ENCODE measurements at places on chromosomes 16 and 17.

GRCh38 chr17:19359856-19360255 lies 2.7 kb downstream of the B9D1 start:
- DNase-seq, result no peak

- DNase-seq, result no peak
Measured at GRCh38 chr17:41178843-41179616, 1.0 kb upstream of the KRTAP4-2 start.

GRCh38 chr16:4391631-4392381 lies 20.2 kb downstream of the VASN start:
- no peak for DNase-seq

- no peak for DNase-seq
Measured at GRCh38 chr16:20851601-20852000, 45.3 kb downstream of the REXO5 start.

DNA sequence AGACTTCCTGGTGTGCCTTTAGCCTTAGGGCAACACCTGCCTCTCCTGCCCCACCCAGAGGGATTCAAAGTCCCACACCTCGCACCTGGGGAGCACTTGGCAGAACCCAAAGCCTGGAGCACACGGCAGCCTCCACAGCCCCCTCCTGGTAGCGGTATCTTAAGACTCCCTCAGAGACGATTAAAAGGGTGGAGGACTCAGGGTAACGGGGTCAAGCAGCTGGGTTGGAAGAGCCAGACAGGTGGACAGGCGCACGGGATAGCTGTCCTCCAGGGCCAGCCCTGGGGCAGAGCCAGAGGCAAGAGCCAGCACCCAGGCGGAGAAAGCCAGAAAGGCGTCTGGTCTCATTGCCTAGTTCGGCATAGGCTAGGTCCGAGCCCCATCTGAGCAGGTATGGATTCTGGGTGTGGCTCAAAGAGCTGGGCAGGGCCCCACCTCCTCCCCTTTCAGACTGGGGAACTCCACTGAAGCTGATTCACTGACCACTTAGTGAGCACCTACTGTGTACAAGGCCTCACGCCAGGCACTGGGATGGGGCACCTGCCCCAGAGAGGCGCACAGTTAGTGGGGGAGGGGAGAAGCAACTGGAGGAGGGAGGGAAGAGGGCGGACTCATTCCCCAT lies 55.0 kb upstream of the MEAK7 start:
- no peak for DNase-seq

GRCh38 chr17:50289278-50289677 lies 15.0 kb downstream of the TMEM92 start:
- DNase-seq, result no peak

DNA sequence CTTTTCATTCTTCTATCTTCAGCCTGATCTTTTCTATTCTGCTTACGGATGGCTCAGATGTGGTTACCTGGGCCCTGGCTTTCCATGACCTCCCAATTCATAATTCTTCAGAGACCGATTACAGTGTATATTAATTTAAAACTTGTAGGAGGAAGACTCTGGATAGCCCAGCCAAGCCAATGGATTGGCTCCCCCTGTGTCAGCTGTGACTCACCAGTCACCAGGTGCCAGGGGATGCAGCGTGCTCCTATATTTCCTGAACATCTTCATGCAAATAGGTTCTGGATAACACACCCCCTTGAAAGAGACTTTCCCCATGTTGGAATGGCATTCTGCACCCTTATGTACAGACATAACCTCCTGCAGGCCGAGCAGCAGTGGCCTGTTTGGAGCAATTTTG lies 208.3 kb upstream of the WSCD1 start:
- DNase-seq, result no peak

DNA sequence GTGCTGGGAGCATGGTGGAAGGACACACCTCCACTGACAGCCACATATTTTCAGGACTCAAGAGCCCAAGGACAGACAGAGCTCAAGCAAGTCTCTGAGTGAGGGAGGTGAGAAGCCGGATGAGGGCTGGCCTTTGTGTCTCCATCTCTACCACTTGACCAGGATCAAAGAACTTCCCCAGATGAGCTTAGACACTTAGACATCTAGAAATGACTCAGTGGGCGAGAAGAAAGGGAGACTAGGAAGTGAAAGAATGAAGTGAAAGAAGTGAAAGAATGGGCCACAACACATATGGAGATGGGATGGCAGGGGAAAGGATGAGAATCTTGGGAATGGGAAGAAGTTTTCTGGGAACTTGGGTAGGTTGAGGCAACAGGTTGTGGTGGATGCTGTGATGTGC lies 274.9 kb upstream of the CCL2 start:
- DNase-seq, result no peak

Measured in activated naive CD4-positive, alpha-beta T cell (primary cell).